NCI-H2081 treated with DMSO at 0.1 percent for 48 hours (cell line): ENCODE measurements at places on chromosomes 2 and 18.

GRCh38 chr2:197782126-197782525 is 3.0 kb downstream of the BOLL start:
- no peak for DNase-seq

- DNase-seq = no peak
Observed at GRCh38 chr2:220904015-220904414, 668.1 kb downstream of the EPHA4 start.

GRCh38 chr2:19478409-19478808 is 120.0 kb upstream of the OSR1 start:
- no peak for DNase-seq

GRCh38 chr2:83017366-83018090 is 1441.6 kb downstream of the SUCLG1 start:
- no peak for DNase-seq

GRCh38 chr18:7272311-7273049 is 41.6 kb downstream of the LRRC30 start:
- no peak for DNase-seq

- DNase-seq = no peak
Observed at GRCh38 chr2:191274413-191274815, 29.2 kb downstream of the MYO1B start.

- no peak for DNase-seq
Observed at GRCh38 chr2:9720352-9721093, 89.7 kb upstream of the YWHAQ start.
